ENCODE measurements at places on chromosomes 3 and 15.

- no peaks in the 10 kb centered on the region for H3K36me3 ChIP-seq
- H3K27me3 ChIP-seq = no peaks in the 10 kb centered on the region
- H3K4me1 ChIP-seq = peaks cover 2% of the 10 kb centered on the region
Measured at GRCh38 chr3:27090275-27091041, 278.7 kb downstream of the NEK10 start.

DNA sequence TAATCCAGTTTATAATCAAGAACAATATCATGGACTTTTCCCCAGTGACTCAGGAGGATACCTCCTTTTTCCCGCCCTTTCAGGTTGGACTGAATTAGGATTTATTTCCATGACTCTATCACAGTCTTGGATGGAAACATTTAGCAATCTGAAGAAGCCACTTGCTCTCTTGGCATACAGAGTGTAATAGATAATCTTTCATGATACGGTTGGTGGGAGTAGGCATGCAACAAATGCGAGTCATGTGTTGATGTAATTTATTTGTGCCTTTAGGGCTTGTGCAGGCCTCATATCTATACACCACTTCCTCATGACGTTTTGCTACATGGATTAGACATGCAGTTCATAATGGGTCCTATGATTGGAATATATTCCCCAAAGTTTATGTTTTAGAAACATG, 54.2 kb upstream of the MCTP2 start:
- no peak overlapping the region for H3K27ac ChIP-seq
- peak; percentile 65 for DNase-seq

DNA sequence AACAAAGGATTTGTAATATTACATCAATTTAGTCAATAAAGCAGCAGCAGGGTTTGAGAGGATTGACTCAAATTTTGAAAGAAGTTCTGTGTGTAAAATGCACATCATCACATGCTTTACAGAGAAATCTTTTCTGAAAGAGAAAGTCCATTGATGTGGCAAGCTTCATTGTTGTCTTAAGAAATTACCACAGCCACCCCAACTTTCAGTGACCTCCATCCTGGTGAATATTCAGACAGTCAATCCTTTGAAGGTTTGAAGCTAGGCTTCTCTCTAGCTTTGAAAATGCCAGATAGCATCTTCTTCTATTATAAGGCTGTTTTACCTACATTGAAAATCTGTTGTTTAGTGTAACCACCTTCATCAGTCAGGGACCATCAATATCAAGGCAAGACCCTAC, 51.8 kb upstream of the SETMAR start:
- no peaks in the 10 kb centered on the region for H3K36me3 ChIP-seq
- no peak overlapping the region for H3K27ac ChIP-seq

GRCh38 chr3:82088749-82089148, 327.3 kb upstream of the GBE1 start:
- no peaks in the 10 kb centered on the region for H3K27me3 ChIP-seq
- H3K36me3 ChIP-seq = no peaks in the 10 kb centered on the region
- no peak for DNase-seq

- H3K27ac ChIP-seq = no peak overlapping the region
- DNase-seq = no peak
Measured at GRCh38 chr15:99096173-99096893, 8.5 kb upstream of the SYNM start.

DNA sequence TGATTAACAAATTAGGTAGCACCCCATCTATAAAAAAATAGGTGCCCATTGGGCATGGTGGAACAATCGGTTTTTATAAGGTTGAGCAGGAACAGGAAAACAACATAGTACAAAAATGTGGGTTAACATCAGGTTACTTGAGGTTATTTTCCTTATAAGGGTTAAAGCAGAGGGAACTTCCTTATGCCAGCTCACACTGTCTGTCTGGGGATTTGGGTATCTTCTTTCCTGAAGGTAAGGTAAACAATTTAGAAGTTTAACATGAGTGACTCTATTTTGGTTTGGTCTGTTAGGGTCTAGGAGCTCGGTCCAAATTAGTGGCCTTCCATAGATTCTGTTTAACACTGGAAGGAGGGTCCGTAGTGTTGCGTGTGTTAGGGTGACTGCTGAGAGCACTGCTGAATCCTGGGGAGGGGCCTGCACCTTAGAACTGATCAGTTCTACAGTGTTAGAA, 14.7 kb downstream of the CHD2 start:
- H3K4me1 ChIP-seq = peaks cover 9% of the 10 kb centered on the region
- DNase-seq = no peak
- peak overlapping the region; percentile 57 for H3K27ac ChIP-seq
- peaks cover 8% of the 10 kb centered on the region for H3K36me3 ChIP-seq
- no peaks in the 10 kb centered on the region for H3K27me3 ChIP-seq
- no peak overlapping the region for H3K4me3 ChIP-seq

DNA sequence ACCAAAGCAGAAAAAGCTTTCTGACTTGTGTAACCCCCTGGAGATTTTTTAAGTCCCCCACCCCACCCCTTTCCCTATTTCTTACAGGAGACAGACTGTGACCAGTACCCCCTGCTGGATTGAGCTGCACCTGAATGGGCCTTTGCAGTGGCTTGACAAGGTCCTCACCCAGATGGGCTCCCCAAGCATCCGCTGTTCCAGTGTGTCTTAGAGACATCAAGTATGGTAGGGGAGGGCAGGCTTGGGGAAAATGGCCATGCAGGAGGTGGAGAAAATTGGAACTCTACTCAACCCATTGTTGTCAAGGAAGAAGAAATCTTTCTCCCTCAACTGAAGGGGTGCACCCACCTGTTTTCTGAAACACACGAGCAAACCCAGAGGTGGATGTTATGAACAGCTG, 64.1 kb downstream of the AAGAB start:
- peaks cover 2% of the 10 kb centered on the region for H3K4me1 ChIP-seq
- H3K4me3 ChIP-seq = no peak overlapping the region
- H3K27me3 ChIP-seq = no peaks in the 10 kb centered on the region
- DNase-seq = no peak
- H3K36me3 ChIP-seq = peaks cover 73% of the 10 kb centered on the region

DNA sequence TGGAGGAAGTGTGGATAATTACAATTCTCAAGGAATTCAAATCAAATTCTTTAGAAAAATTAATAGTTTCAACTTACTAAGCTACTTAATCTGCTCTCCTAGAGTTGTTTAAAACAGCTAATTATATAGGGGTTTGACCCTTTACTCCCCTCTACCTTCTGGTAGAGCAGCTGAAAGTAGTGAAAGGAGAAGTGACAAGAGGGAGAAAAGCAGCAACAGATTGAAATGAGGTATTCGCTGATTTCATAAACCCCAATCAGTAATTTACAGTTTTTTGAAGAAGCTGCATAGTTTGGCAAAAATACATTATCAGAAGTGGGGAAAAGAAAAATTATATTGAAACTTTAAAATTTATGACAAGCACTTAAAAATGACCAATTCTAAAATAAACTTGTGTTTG, 52.8 kb downstream of the ZMAT3 start:
- DNase-seq = no peak
- no peak overlapping the region for H3K27ac ChIP-seq
- no peak overlapping the region for H3K4me3 ChIP-seq

DNA sequence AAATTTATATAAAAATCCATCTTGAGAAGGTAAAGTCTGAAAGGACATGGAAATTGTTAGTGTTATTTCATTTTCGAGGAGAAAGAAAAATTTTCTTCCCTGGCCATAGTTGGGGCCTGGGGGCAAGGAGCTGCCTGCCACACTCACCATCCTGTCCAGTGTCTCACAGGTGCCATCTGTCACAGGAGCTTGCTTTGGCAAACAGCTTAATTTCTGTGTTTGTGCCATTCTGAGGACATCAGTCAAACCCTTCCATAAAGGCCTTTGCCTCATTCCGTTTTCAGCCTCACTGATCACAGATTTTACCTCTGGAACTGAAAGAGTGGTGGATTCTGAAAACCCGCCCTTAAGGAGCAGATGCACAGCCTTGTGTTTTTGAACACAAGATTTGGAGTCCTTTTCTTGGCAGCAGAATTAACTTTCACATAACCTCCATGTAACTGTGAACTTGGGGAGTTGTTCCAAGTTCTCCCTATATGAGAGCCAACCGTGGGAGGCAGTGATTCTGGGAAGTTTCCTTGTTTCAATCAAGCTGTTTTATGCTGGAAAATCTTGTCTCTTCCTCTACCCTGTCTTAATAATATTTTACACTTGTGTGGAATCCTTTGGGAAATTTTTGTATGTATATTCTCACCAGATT, 254.7 kb downstream of the CACNA2D3 start:
- no peaks in the 10 kb centered on the region for H3K27me3 ChIP-seq
- no peak overlapping the region for H3K4me3 ChIP-seq
- no peaks in the 10 kb centered on the region for H3K4me1 ChIP-seq
- no peaks in the 10 kb centered on the region for H3K36me3 ChIP-seq
- no peak for DNase-seq
- H3K27ac ChIP-seq = no peak overlapping the region

- DNase-seq = peak; percentile 45
- H3K4me3 ChIP-seq = no peak overlapping the region
- no peaks in the 10 kb centered on the region for H3K36me3 ChIP-seq
- H3K27me3 ChIP-seq = no peaks in the 10 kb centered on the region
- peaks cover 13% of the 10 kb centered on the region for H3K4me1 ChIP-seq
Measured at GRCh38 chr3:106829206-106829605, 548.0 kb upstream of the CCDC54 start.

- peaks cover 6% of the 10 kb centered on the region for H3K4me1 ChIP-seq
- DNase-seq = no peak
- no peaks in the 10 kb centered on the region for H3K27me3 ChIP-seq
- H3K36me3 ChIP-seq = no peaks in the 10 kb centered on the region
- no peak overlapping the region for H3K4me3 ChIP-seq
- no peak overlapping the region for H3K27ac ChIP-seq
Measured at GRCh38 chr3:184795522-184796190, 16.3 kb upstream of the VPS8 start.

DNA sequence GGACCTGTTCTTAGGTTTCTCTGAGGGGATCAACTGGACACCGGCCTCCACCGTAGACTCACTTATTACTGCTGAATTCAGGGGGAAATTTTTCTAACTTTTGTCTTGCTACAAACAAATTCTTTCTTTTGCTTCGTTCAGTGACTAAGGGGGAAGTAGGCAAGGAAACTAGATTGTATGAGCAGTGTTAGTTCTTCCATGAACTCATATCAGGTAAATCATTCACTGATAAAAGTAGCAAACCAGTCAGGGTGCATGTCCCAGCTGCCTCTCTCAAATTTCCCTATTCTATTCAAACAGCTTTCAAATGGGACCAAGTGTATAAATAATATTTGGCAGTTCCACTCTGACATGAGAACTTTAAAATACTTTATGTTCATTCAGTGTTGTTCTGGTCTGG, 7.3 kb upstream of the CCDC13 start:
- no peaks in the 10 kb centered on the region for H3K27me3 ChIP-seq
- no peak overlapping the region for H3K4me3 ChIP-seq
- H3K4me1 ChIP-seq = no peaks in the 10 kb centered on the region
- no peak for DNase-seq
- peaks cover 6% of the 10 kb centered on the region for H3K36me3 ChIP-seq

GRCh38 chr15:88401251-88401995, 65.8 kb downstream of the MRPL46 start:
- no peaks in the 10 kb centered on the region for H3K27me3 ChIP-seq
- H3K4me1 ChIP-seq = no peaks in the 10 kb centered on the region
- H3K27ac ChIP-seq = no peak overlapping the region
- H3K36me3 ChIP-seq = no peaks in the 10 kb centered on the region
- no peak for DNase-seq

DNA sequence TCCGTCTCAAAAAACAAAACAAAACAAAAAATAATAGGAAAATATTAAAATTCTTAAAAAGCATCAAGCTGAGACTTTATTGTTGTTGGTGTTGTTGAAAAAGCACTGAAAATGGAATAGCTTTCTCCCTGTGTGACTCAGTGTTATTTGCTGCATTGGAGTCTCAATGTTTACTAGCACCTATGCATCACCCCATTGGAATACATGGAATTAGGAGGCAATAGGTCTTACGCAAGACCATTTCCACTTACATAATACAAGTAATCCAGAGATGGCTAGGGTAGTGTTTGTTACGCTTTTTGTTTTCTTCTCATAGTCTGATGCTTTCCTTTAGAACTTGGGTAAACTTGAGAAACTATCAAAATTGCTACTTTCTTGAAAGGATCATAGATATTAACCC, 15.2 kb downstream of the GXYLT2 start:
- H3K27me3 ChIP-seq = no peaks in the 10 kb centered on the region
- no peaks in the 10 kb centered on the region for H3K36me3 ChIP-seq
- no peak overlapping the region for H3K27ac ChIP-seq
- H3K4me1 ChIP-seq = peaks cover 9% of the 10 kb centered on the region
- DNase-seq = peak; percentile 68
- no peak overlapping the region for H3K4me3 ChIP-seq

DNA sequence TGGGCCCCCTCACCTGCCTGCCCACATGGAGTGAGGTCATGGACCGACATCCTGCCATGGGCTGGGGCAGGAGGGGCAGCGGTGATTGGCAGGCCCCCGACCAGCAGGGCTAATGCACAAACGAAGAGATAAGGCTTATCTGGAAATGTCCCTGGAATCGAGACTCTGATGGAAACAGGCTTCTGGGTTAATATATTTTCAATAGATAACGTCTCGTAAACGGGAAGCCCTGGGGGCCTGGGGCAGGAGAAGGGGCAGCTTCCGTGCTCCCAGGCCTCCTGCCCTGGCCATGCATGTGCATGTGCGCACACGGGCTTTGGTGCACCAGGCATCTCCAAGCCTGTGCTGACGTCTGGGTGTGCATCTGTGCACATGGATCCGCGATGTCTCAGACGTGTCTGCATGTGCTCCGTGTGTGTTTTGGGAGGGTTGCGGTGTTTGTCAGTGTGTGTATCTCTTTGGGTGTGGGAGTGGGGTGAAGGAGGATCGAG, 55.1 kb downstream of the DNAJB8 start:
- H3K4me3 ChIP-seq = no peak overlapping the region
- DNase-seq = peak; percentile 35
- peaks cover 9% of the 10 kb centered on the region for H3K4me1 ChIP-seq

DNA sequence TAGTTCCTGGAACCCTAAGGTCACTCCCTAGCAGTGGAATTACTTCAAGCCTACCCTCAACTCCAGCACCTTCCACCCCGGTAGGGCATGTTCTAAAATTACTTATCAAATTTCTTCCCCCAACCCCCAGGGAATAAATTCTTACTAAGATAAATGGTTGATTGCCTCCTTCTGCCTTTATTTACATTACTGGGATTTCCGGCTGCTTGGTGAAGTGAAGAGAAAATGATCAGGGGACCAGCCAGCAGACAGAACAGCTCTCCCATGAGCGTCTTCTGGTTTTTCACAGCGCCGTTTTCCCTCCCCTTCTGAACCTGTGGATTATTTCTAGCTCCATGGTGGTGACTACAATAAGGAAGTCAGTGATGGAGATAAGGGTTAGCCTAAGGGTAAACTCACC, 521.5 kb upstream of the PPP2R3A start:
- H3K4me3 ChIP-seq = no peak overlapping the region
- H3K27me3 ChIP-seq = no peaks in the 10 kb centered on the region
- no peaks in the 10 kb centered on the region for H3K4me1 ChIP-seq
- no peak for DNase-seq

DNA sequence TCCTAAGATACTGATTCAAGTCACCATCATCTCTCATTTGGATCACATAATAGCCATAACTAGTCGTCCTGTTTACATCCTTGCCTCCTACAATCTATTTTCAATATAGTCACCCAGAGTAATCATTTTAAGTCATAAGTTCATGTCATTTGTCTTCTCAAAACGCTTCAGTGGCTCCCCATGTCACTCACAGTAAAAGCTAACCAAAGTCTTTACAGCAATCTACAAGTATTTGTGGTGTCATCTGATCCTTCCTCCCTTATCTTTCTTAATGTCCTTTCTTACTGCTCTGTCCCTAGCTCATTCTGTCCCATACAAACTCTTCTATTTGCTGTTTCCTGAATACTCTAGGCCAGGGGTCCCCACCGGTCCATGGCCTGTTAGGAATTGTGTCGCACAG, 28.8 kb downstream of the GBE1 start:
- H3K4me1 ChIP-seq = no peaks in the 10 kb centered on the region
- H3K4me3 ChIP-seq = no peak overlapping the region
- no peaks in the 10 kb centered on the region for H3K27me3 ChIP-seq
- no peak for DNase-seq
- H3K27ac ChIP-seq = no peak overlapping the region
- no peaks in the 10 kb centered on the region for H3K36me3 ChIP-seq

Measured in trophoblast cell (in vitro differentiated cells and primary cell).